ENCODE measurements at places on chromosomes 7 and 10. TPM values are rescaled to one million over a fixed set of nuclear protein-coding genes. Genes with fewer than 3 reads are reported as not detected.

SLIT1 gene
- total RNA-seq = 0.58 TPM

LIPM gene
- not detected for total RNA-seq

DNA sequence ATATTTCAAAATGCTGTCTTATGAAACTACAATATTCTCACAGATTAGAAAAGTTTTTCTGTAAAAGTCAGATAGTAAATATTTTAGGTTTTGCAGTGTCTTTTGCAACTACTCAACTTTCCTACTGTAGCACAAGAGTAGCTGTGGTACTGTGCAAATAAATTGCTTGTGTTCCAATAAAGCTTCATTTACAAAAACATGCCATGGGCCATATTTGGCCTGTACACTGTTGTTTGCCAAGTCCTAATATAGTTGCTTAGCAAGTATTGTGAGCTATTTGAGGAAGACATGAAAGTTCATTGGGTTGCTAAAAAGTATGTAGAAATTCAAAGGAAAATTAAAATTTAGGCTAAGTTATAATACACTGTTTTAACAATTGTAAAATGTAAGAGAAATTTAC, 80.0 kb downstream of the TFPI2 start:
- DNase-seq = no peak

- DNase-seq = no peak
Observed at GRCh38 chr10:111211241-111211640, 134.4 kb downstream of the ADRA2A start.

DNA sequence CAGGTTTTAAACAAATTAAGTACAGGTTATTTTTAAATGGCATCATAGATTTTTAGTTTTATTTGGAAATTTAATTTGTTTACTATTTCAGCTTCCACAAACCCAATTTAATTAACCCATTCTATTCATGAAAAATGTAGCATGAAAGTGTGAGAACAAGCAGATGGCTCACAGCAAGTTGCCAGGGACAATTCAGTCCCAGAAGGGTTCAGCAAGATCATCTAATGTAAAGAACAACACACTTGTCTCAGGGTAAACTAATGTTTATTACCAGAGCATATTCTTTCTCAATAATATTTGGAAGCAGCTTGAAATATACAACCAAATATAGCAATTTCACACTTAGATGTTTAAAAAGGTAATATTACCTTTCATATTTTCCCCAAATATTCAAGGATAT, 166.9 kb upstream of the SLC13A1 start:
- no peak for DNase-seq

NRF1 gene
- total RNA-seq = 23.9 TPM

SOSTDC1 gene
- total RNA-seq = 25.6 TPM

- no peak for DNase-seq
Observed at GRCh38 chr7:66539902-66540375, 88.7 kb upstream of the KCTD7 start.

- DNase-seq = no peak
Observed at GRCh38 chr10:79149662-79150443, 81.1 kb downstream of the ZMIZ1 start.

SYCE1 gene
- not detected for total RNA-seq

DNA sequence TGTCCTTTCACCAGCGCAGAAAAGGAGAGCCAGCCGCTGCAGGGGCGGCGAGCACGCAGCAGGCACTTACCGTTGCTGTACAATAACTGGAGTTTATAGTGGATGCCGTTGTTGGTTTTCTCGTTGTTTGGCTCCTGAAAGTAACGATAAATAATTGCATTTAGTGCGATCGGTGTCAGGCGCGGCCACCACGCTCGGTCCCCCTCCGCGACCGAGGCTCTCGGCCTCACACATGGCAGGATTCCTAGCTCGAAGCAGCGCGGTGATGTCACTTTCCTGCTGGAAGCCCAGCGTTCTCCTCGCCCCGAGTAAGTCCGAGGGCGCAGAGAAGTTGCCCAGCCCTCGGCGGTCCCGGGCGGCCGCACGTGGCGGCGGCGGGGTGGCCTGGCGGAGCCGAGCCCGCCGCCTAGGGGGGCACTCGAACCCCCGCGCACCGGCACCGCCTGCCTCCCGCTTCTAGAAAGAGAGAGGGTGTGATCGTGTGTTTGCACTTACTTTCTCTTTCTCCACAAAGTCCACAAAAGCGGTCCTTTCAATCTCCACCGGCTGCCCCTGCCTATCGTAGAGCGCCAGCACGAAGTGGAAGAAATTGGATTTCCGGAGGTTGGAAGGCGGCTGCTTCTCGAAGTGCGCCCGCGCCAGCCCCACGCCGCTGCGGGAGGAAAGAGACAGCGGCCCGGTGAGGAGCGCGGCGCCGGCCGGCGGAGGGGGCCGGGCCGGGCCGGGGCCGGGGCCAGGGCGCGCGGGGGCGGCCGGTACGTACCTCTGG, 1.0 kb downstream of the EBF3 start:
- no peak for DNase-seq

DNA sequence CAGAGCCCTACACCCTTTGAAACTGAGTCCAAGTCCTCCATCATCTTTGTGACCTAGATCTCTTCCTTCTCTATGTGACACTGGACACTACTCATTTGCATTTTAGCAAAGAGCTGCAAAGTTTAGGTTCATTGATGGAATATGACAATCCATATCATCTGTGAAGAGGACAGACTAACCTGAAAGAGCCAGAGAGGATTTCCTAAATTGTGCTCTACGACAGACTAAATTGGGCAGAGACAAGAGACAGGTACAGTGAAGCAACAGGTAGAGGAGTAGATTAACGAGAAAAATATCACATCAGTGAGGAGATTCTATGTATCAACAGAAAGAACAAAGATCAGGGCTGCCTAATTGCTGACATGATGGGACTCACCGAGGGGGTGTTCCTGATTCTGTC, at the start of gene TAS2R3:
TSS of gene TAS2R3 (plus strand) at position 301 of the 400 bp plus-strand sequence. CDS start at position 363, 62 bp downstream.
- no peak for DNase-seq

DNA sequence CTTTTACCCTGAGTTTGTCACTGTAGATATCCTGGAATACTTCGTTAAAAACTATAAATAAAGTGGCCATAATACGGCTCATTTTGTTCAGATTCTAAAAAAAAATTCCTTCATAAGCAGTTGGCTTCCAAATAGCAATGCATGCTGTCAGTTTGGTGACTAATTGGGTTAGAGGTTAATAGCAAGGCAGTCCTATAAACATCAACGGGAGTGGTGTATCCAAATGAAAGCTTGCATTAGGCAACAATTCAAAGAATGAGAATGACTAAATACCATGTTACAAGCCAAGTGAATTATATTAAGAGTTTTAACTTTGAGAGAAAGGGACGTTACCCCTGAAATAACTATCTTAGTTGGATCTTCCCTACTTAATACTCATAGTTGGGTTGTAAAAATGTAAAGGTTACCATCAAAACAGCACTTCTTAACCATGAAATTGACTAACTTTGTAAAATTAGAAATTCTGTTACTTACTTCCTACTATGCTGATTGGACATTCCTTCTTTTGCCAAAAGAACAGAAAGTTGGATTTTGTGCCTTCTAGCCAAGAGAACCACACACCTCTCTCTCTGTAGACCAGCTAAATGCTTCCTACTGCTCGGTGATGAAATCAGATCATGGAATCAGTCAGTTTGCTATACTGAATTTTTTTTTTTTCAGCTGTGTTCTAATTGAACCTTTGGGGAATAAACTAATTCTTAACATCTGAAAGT, 98.0 kb downstream of the KAT6B start:
- peak; percentile 49 for DNase-seq

- no peak for DNase-seq
Observed at GRCh38 chr7:112147793-112148361, 58.3 kb downstream of the DOCK4 start.

TAC1 gene
- total RNA-seq = 1.7 TPM

- no peak for DNase-seq
Observed at GRCh38 chr10:104274762-104275721, 6.1 kb downstream of the GSTO2 start.

- DNase-seq = no peak
Observed at GRCh38 chr7:98322331-98323270, 41.1 kb downstream of the BRI3 start.

ENO4 gene
- total RNA-seq = 0.74 TPM

NPY gene
- 4.3 TPM for total RNA-seq

- DNase-seq = no peak
Observed at GRCh38 chr7:128011131-128011661, 20.0 kb downstream of the LRRC4 start.

- no peak for DNase-seq
Observed at GRCh38 chr7:3188946-3189345, 112.1 kb upstream of the SDK1 start.

DNA sequence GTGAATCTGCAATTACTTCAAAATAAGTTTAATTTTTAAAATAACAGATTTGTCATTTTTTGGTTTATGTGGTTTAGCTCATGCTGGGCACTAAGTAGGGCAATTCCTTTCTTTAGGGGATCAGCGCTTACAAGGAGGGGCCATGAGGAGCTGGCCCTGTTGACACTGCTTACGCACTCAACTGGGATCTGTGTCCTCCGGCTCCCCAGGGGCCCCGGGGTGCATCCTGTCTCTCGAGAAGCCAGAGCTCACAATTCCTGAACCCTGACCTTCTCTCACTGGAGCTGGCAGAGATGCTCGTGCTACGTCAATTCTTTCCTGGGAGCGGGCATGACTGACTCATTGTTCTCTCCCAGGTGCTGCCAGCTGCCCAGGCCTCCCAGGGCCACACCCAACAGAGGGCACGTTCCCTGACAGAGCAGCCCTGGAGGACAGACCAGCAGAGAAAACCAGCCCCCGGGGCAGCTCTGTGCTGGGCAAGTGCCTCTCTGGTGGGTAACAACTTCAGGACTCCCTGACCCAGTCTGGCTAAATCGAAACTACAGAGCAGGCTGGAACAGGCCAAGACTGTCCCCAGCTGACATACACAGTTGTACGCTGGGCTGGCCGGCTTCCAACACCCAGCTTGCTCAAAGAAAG, 36.8 kb downstream of the CTBP2 start:
- DNase-seq = peak; percentile 23

CAMK2B gene
- 1.5 TPM for total RNA-seq

GRCh38 chr10:107616031-107616430, 451.5 kb upstream of the SORCS1 start:
- DNase-seq = no peak

GRCh38 chr10:133254421-133255120, 16.9 kb downstream of the VENTX start:
- no peak for DNase-seq

- no peak for DNase-seq
Observed at GRCh38 chr7:107321611-107322010, 148.2 kb upstream of the GPR22 start.

DNA sequence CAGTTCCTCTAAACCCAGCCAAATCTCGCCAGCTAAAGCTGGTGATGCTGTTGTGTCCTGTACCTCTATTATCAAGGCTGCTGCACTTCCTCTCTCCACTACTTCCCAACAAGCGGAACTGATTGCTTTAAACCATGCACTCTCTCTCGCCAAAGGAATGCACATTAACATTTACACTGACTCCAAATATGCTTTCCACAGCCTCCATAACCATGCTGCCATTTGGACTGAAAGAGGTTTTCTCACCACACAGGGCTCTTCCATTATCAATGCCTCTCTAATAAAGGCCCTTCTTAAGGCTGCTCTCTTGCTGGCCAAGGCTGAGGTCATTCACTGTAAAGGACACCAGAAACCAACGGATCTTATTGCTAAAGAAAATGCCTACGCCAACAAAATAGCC, 11.4 kb upstream of the LRRC61 start:
- no peak for DNase-seq

- no peak for DNase-seq
Observed at GRCh38 chr10:99809931-99810615, 27.6 kb downstream of the ABCC2 start.

- no peak for DNase-seq
Observed at GRCh38 chr10:72550239-72550638, 75.6 kb downstream of the MICU1 start.

DNA sequence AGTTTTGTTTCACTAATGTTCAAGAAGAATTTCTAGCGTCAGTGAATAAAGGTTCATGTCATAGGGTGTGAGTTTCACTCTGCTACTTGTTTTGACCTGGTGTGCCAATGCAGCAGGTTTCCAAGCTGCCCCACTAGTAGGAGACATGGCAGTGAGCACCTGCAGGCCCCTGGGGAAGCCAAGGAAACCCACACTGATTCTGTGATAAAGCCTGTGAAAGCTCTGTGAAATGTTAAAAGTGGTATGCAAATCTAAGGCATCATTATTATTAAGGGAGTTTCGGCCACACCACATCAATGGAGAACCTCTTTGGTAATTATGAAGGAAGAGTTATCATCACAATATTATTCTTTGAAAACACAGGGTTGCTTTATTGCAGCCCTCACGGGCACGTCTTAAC, 46.4 kb downstream of the ABCB5 start:
- DNase-seq = no peak

- DNase-seq = no peak
Observed at GRCh38 chr10:7477538-7478334, 66.9 kb upstream of the SFMBT2 start.

DNA sequence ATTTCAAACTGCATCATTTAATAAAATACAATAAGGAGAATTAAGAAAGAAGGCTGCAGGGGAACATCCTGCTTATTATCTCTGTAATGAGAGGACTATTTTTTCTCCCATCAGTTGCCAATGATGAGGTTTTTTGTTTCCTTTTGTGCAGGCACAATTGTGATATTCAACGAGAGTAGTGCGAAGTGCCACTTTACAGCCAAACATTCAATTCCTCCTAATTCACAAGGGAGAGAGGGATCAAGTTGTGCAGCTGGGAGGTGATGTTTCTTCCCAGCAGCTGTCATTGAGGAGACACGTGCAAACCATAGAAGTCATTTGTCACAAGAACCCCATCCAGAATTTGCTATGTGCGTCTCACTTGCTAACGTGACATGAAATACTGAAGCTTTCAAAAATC, 81.6 kb upstream of the ICA1 start:
- no peak for DNase-seq

DNA sequence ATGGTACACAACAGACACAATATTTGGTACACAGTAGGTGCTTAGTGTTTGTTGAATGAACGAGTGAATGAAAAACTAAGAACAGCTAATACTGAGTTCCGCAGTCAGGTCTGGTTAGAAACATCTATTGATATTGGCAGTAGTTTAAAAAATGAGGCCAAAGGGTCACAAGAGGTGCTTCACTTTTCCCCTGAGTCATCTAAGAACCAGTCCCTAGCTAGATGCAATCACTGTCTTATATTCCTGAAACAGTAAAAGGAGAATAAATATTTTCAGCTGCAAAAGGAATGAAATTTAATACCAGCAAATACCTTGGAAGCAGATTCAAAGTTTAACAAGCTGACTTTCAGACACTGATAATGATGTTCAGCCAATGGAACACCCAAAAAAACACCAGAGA, 54.5 kb downstream of the SCRN1 start:
- DNase-seq = no peak
